NCI-H524 (cell line): ENCODE measurements at places on chromosomes 1 and 21.

DNA sequence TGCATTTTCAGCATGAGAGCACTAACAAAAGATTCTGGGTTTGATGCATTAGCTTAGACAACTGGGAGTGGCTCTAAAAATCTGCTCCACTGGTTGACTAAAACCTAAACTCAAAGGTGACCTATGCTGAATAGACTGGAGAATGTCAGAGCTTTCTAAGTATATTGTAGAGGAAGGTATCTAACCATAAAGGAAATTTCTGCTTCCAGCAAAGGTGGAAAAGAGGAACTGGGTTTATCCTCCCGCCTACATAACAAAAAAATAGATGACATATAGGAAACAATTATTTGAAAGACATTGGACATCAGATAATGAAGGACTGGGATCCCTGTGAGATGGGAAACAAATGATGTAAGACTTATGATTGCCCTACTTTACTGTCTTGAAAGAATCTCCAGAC lies 35.8 kb upstream of the CR2 start:
- DNase-seq, result no peak

- no peak for DNase-seq
Measured at GRCh38 chr1:147664206-147664605, 6.1 kb downstream of the ACP6 start.

- DNase-seq, result no peak
Measured at GRCh38 chr1:108947871-108948525, 15.3 kb downstream of the CLCC1 start.

DNA sequence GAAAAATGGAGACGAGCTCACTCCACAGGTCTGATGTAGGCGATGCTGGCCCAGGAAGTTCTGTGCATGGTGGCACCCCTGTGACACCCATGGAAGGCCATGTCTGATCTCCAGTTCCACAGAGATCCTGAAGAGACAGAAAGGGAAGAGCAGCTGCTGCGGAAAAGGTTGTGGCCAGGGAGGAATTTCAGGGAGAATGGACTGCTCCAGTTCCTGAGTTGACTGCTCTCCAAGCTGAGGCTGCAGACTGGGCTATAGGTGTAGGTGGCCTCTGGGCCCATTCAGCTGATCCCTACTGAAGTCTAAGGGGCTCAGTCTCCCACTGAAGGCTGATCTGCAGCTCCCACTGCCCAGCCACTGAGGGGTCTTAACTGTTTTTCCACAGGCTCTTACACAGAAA lies 89.2 kb downstream of the ETS2 start:
- DNase-seq, result no peak

DNA sequence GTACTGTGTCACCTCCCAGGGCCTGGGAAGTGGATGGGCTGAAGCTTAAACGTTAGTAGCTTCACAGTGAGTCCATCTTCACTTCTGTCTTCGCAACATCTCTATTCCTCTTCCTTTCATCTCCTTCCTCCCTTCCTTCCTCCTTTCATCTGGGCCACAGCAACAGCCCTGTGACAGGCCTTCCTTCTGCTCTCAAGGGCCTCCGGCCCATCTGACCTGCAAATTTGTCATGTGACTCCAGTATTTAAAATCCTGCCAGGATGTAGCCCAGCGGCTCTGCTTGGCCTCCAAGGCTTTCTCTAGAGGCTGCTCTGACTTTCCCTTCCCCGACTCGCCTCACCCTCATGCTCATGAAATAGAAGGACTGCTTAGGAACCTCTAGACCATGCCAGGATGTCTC lies 10.9 kb upstream of the BATF3 start:
- DNase-seq, result no peak

DNA sequence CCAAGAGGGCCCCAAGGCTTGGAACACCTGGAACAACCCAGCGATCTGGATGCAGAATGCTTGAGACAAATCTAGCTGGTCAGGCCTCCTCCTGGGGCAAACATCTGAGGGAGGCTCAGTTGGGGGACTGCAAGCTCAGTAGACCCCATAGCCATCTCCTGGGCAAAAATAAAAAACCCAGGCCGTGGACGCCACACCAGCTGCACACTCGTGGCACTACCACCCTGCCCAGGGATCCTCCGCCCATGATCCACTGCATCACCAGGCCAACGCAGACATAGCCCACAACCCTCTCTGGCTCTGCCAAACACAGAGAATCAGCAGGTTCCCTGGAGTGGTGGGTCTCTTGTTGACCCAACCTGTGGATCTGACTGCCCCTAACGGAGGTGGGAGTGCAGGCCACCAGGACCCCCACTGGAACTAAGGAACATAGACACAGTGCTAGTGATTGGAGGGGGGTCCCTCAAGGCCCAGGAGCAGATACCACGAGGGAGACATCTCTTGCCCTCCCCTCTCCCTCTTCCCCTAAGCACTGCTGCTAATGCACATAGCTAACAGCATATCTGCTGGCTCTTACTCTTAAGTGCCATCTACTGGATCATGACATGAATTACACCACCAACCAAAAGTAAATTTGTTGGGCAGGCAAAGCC lies 147.2 kb downstream of the CHD1L start:
- peak; percentile 45 for DNase-seq

GRCh38 chr1:41915786-41916571 lies 2.7 kb downstream of the HIVEP3 start:
- peak; percentile 7 for DNase-seq

DNA sequence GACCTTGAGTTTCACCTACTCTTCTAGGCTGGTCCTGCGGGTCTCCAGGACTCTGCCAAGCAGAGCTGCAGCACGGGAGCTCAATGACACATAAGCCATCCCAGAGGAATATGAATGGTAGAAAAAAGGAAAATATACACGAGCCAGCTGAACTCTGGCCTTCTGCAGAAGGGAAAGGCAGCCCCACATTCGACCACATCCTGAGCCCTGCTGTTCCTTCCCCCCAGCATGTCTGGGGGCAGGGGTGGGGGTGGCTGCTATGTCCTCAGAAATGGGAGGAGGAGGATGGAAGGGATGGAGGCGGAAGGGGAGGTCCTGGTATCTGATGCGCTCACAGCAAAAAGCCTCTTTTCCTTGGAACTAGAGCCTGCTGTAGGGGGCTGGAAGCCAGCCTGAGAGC lies 12.1 kb upstream of the KDF1 start:
- no peak for DNase-seq

GRCh38 chr1:246629030-246629429 lies 62.8 kb downstream of the CNST start:
- DNase-seq, result no peak

GRCh38 chr1:167126811-167127210 lies 32.9 kb downstream of the STYXL2 start:
- no peak for DNase-seq

GRCh38 chr1:65207317-65207716 lies 59.3 kb downstream of the AK4 start:
- no peak for DNase-seq

GRCh38 chr1:81547912-81548303 lies 252.8 kb upstream of the ADGRL2 start:
- DNase-seq, result no peak

GRCh38 chr1:18085387-18086074 lies 22.1 kb upstream of the IGSF21 start:
- DNase-seq, result no peak

DNA sequence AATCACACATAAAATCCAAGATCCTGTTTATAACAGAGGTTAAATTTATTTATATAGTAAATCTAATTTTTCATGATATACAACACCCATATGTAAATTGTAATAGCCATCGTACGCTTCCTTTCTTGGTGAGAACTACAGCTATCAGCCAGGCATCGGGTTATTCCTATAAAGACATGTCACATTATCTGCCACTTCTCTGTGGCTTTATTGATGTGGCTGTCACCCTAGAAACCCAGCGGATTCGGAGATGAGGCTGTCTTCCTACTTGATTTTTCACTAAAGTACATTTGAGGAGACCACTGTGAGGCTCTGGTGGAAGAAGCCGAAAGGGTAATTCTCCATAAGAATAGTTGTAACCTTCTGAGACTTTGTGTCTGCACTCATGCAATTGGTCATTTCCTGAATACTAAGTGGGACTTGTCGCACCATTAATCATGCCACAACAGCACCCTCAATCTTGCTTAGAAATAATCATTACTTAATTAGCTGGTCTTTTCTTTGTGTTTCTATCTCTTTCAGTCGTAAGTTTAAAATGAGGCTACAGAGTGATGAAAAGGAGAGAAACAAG lies 106.0 kb downstream of the NTNG1 start:
- DNase-seq, result no peak

DNA sequence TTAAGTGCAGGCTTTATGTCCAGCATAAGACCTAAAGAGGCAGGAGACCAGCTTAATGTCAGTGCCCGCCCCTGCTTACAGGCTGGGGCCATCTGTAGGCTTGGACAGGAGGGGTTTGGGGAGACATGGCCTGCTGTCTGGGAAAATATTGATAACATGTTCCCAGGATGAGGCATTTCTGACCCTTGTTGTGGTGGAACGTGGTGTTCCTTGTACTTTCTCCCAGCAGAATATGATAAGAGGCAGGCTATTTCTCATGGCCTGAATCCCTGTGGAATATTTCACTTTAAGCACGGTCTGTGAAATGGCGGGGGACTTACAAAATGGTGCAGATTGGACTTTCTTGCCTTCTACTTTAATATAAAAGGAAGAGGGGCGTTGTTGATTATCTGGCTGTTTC lies 41.9 kb upstream of the PLA2G5 start:
- no peak for DNase-seq

GRCh38 chr1:212559929-212560328 lies 48.6 kb upstream of the ATF3 start:
- DNase-seq, result no peak
